KBM-7 (cell line): ENCODE measurements at places on chromosomes 11 and 22.
A peak's percentile ranks its signal among the peaks of the same experiment; 100 is the strongest.

DNA sequence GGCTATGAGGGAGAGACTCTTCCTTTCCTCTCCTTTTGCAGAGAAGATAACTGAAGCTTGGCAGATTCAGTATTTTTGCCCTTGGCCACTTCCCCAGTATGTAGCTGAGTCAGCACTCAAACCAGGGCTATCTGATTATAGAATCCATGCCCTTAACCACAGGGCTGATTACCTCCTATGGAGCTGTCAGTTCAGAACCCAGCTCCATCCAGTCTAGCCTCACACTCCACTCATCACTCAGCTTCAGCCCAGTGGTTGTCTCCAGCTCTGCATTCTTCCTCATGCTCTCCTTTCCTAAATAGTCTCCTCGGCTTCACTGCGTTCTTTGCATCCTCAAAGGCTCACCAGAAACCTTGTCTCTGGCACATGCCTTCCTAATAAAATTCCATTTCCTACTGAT, 151.6 kb upstream of the BLID start:
- peak; percentile 3 for DNase-seq

GRCh38 chr22:46081036-46081830, 69.1 kb upstream of the PPARA start:
- DNase-seq, result no peak

- no peak for DNase-seq
Observed at GRCh38 chr11:78800756-78801155, 226.1 kb upstream of the NARS2 start.

DNA sequence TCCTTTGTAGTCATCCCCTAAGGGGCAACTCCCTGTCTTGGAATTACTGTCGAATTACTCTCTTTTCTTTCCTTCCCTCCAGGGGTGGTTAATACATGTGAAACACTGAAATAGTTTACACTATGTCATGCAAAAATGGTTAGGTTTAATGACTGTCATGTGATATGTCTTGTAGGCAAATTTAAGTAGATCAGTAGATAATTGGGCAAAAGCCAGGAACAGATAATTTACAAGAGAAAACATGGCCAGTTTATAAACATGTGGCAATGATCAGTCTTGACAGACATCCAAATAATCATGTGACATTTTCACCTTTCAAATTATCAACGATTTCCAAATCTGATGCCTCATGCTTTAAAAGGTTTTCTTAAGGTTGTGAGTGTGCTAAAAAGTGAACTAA, 3.9 kb downstream of the VWA5A start:
- DNase-seq, result no peak

- no peak for DNase-seq
Observed at GRCh38 chr11:69644071-69644961, 3.4 kb downstream of the CCND1 start.

DNA sequence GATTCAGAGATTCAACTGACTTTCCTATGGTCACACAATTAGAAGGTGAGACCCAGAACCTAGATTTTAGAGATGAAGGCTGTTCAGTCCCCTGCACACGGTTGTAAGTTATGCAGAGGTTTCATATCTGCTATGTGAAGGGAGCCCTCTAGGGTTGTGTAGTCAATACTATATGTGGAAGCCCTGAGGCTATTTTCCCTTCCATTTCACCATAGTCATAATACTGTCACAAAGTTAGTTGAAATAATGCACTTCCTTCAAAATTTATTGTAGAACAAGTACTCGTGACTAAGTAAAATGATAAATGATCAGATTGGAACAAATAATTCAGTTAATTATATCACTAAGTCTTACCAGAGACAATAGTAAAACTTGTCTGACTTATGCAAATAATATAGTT, 48.8 kb downstream of the ENDOD1 start:
- peak; percentile 16 for DNase-seq

- no peak for DNase-seq
Observed at GRCh38 chr11:93289782-93290463, 40.6 kb upstream of the DEUP1 start.
